ENCODE measurements at places on chromosomes 7 and 10.

- DNase-seq: no peak
These were observed 341.2 kb upstream of the VWC2 start for GRCh38 chr7:49432254-49432653.

DNA sequence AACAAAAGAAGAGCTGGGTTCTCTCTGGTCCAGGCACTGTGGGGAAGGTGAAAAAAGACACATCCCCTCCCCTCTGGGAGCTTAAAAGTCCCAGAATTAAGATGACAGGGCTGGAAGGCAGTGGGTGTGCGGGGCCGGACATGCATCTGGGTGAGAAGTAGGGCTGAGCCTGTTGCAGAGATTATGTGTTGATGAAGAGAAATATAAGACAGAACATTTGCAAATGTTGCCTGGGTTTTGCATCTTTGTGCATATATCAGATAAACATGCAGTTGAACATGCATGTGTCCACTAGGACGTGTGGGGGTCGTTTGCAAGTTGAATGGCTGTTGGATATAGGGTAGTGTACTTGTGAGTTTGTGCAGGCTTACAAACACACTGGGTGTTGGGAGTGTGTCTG lies 94.3 kb upstream of the PPIF start:
- DNase-seq: no peak

DNA sequence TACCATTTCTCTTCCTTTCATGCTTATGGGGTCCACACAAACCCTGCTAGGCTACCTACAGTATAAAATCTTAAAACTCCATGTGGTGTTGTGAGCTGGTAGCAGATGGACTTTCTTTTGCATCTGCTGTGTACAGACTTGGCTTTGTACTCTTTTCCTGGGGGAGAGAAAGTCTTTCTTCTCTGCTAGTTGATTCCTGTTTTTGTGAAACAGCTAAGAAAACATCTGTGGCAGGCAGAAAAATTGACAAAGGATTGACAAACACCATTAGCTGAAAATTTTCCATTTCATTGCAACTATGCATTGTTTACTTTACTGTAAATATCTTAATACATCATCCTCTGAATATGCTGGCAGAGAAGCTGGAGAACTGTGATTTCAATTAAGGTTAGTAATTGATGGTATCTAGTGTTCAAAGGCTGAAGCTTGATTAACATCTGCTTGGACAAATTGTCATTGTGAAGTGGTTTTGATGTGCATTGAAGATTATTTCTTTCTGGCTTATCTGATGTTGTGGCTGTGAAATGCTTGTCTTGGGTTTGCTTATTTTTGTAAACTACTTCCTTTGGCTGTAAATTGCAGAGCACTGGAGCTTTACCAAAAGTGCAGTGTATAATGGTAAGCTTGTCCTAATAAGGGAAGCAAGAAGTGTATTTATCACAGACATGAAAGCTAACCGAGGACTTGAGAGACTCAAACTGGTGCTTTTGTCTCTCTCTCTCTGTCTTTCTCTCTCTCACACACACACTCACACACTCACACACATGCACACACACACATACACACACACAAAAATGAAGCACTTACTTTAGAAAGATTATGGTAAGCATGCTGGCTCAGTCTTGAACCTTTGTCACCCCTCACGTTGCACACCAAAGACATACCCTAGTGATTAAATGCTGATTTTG lies at the start of gene FOXP2:
FOXP2 (plus strand) TSS at position 660 of the 908 bp plus-strand sequence. CDS start 11,697 bp downstream, outside the sequence.
- peak; percentile 71 for DNase-seq

- no peak for DNase-seq
These were observed 278.0 kb upstream of the KLF14 start for GRCh38 chr7:131011976-131012375.

- no peak for DNase-seq
These were observed 546.4 kb downstream of the TNS3 start for GRCh38 chr7:47035522-47035921.

DNA sequence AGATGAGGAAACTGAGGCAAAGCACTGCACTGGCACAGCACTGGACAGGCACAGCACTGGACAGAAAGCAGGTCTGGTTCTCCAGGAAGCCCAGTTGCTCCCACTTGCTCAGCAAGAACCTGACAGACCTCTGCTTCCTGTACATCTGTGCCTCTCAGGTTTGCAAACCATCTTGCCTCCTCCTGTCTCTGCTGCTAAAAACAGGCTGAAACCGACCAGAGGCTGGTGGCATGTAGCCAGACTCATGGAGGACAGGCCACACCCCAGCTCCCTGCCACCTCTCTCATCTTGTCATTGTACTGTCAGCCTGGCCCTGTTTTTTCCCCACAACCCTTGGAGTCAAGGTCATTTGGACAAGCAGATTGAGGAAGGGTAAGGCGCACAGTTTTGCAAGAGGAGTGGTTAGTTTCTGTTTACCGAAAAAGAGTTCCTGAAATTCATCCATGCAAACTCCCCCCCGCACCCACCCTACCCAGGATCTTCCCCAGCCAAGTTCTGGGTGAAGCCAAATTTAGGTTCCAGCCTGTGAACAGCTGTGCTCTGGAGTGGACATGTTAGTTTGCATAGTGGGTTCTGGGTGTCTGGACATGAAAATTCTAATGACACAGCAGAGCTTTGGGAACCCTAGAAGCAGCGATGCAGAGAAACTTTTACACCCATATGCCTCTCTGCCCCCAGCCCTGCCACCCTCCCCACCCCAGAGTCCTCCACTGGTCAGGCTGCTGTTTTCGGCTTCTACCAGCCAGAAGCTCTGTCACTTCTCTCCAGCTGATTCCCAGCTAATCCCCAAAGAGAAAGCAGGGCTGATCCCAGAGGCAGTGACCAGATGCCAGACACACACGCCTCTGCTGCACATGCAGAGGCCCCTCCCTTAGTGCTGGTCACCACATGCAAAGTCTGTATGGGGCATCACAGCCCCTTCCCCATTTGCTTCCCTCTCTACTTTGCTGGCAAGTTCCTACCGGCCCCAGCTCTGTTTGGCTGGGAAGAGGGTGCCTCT lies 8.5 kb upstream of the C10orf105 start:
- DNase-seq: no peak

DNA sequence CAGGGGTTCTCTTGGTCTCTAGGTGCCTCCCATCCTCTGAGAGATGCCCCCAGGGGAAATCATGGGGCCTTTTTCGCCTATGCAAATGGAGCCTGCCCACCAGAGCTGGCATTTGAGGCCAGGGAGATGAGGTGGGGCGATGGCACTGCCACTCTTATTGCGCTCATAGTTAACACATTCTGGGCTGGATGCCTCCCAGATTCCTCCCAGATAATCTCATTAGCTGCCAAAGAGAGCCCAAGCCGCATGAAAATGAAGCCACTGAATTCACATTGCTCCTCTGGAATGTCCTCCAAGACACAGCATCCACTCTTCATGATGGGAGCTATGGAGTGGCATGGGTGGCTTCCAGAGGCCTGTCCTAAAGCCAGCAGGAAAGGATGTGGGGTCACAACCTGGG lies 61.0 kb downstream of the GOLGA7B start:
- no peak for DNase-seq

DNA sequence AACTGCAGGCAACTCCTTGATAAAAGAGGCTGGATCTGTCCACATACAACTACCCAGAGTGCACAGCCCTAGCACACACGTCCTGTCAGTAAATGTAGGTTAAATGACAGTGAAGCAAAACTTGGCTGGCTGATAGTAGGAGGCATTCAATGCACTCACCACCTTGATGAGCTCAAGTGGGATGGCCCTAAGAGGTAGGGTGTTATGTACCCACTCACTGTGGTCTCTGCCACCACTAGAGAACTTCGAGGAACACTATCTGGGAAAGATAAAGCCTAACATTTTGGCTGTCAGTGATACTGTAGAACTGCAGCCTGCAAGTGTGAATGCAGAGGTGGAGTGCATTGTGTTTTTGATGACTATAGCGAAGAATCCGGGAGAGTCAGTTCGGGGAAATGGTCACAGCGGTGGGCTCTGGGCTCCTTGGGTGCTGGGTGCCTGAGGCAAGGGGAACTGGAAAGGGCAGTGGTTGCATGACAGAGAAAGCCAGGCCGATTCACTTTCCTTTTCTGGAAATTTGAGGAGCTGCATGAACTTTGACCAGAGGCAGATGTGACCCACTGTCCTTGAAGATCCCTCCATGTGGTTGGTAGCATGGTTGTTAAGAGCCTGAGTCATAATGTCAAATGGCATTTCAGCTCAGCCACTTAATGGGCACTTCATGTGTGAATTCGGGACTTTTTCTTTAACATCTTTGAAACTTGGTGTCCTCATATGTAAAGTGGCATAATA lies 93.1 kb upstream of the ZPBP start:
- no peak for DNase-seq

GRCh38 chr7:152076324-152076821 lies 50.9 kb downstream of the GALNT11 start:
- no peak for DNase-seq

- DNase-seq: no peak
These were observed 61.4 kb upstream of the PPP1R3C start for GRCh38 chr10:91694170-91694794.

DNA sequence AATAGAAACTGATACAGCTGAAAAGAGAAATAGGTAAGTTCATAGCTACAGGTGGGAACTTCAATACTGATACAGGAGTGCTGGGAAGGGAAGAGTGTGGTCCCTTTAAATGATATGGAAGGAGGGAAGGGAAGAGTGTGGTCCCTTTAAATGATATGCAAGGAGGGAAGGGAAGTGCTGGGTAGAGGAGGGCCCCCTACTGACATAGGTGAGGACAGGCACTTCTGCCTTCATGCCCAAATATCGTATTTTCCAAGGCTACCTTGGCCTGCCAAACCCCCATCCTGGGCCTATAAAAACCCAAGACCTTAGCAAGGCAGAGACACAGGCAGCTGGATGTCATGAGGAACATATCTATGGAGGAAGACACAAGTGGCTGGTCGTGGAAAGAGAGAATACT lies 92.3 kb downstream of the MAGI2 start:
- no peak for DNase-seq
